ENCODE measurements at places on chromosomes 12 and 14. TPM values are rescaled to one million over a fixed set of nuclear protein-coding genes. Genes with fewer than 3 reads are reported as not detected.

DNA sequence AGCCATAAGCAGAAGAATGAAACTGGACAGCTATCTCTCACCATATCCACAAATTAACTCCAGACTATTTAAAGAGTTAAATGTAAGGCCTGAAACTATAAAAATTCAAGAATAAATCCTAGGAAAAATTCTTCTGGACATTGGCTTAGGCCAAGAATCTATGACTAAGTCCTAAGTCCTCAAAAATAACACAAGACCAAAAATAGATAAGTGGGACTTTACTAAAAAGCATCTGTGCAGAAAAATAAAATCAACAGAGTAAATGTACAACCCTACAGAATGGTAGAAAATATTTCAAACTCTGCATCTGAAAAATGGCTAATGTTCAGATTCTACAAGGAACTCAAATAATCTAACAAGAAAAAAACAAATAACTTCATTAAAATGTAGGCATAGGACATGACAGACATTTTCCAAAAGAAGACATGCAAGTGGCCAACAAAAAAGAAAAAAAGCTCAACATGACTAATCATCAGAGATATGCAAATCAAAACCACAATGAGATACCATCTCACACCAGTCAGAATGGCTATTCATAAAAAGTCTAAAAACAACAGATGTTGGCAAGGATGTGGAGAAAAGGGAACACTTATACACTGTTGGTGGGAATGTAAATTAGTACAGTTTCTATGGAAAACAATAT is 61.0 kb upstream of the PPFIA2 start:
- H3K4me1 ChIP-seq, result no peaks in the 10 kb centered on the region
- no peak for DNase-seq
- H3K36me3 ChIP-seq, result no peaks in the 10 kb centered on the region
- H3K27ac ChIP-seq, result no peak overlapping the region
- H3K27me3 ChIP-seq, result no peaks in the 10 kb centered on the region

- no peak for DNase-seq
- peaks cover 15% of the 10 kb centered on the region for H3K4me1 ChIP-seq
- no peak overlapping the region for H3K4me3 ChIP-seq
- H3K27ac ChIP-seq, result no peak overlapping the region
- H3K27me3 ChIP-seq, result no peaks in the 10 kb centered on the region
- no peaks in the 10 kb centered on the region for H3K36me3 ChIP-seq
These were observed 53.1 kb downstream of the TSPAN9 start for GRCh38 chr12:3130057-3130830.

HSPA2 gene
- 1.3 TPM for total RNA-seq

DNA sequence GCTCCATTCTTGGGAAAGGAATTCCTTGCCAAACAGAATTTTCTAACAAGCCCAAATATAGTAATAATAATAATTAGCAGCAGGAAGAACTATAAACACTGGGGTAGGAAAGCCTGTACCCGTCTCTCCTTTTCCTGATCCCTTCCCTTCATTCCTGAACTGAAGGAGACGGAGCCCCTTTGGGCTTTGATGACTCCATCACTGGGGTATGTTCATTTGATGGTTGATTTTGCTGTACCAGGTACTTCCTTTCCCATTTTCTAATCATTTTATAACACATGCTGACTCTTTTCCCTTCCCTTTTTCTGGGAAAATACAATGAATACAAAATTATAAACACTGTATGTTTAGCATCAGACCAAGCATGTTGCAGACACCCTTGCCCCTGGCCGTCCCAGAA is 3.6 kb upstream of the RCOR1 start:
- H3K27ac ChIP-seq, result no peak overlapping the region
- no peaks in the 10 kb centered on the region for H3K36me3 ChIP-seq
- no peak overlapping the region for H3K4me3 ChIP-seq
- DNase-seq, result no peak
- H3K27me3 ChIP-seq, result no peaks in the 10 kb centered on the region

PHETA1 gene
- total RNA-seq, result 4.7 TPM

DNA sequence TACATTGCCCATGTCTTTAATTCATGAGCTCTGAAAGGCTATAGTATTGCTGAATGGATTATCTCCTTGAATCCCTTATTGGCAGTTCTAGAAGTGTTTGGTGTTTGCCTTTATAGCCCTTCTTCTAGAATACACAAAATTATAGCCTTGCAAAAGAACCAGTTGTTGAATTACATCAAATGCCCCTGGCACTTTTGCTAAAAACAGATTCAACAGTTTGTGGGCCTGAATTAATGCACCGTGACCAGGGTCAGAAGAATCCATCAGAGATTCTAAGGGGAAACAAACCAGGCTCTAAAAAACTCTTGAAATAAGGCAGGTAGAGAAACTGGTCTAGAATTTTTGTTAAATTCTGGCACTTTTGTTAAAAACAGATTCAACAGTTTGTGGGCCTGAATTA is 197.8 kb downstream of the SOX5 start:
- H3K36me3 ChIP-seq, result no peaks in the 10 kb centered on the region
- no peak overlapping the region for H3K4me3 ChIP-seq
- H3K4me1 ChIP-seq, result no peaks in the 10 kb centered on the region
- DNase-seq, result no peak

DNA sequence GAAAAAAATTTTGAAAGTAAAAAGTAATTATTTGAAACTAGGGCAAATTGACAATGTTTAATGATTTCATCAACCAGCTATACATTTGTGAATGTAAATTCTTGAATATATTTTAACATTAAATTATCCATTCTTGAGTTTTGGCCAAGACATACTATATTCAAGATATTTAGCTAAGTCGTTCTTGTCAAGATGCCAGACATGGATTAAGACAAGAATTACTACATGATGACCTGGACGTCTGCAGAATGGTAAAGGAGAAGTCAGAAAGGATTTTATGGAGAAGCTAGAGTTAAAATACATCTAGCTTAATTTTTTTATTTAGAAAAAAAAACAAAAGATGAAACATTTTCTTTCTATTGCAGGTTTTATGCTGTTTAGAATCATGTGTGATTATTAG is 255.8 kb downstream of the TMTC2 start:
- H3K27ac ChIP-seq, result no peak overlapping the region
- no peaks in the 10 kb centered on the region for H3K4me1 ChIP-seq
- no peaks in the 10 kb centered on the region for H3K36me3 ChIP-seq
- H3K27me3 ChIP-seq, result no peaks in the 10 kb centered on the region
- no peak overlapping the region for H3K4me3 ChIP-seq
- no peak for DNase-seq

GRCh38 chr12:47907851-47908454 is 3.2 kb upstream of the VDR start:
- DNase-seq, result no peak
- peaks cover 21% of the 10 kb centered on the region for H3K4me1 ChIP-seq
- H3K36me3 ChIP-seq, result no peaks in the 10 kb centered on the region
- no peaks in the 10 kb centered on the region for H3K27me3 ChIP-seq
- no peak overlapping the region for H3K4me3 ChIP-seq

- DNase-seq, result no peak
- H3K4me1 ChIP-seq, result no peaks in the 10 kb centered on the region
- no peak overlapping the region for H3K4me3 ChIP-seq
- H3K27me3 ChIP-seq, result no peaks in the 10 kb centered on the region
These were observed 75.3 kb downstream of the WSCD2 start for GRCh38 chr12:108204117-108204987.

- no peak overlapping the region for H3K4me3 ChIP-seq
- DNase-seq, result no peak
- H3K27ac ChIP-seq, result no peak overlapping the region
- peaks cover 11% of the 10 kb centered on the region for H3K4me1 ChIP-seq
These were observed 425.8 kb downstream of the RAD51B start for GRCh38 chr14:68245146-68246073.

DNA sequence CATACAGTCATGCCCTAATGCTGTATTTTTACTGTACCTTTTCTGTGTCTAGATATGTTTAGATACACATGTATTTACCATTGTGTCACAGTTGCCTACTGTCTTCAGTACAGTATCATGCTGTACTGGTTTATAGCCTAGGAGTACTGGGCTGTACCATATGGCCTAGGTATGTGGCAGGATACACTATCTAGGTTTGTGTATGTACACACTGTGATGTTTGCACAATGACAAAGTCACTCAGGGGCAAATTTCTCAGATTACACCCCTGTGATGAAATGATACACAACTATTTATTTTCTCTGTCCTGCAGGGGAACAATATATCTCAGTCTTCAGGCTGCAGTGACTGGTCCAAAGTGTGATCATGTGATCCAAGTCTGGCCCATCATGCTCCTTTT is 1076.1 kb downstream of the VRK1 start:
- no peak overlapping the region for H3K4me3 ChIP-seq
- H3K36me3 ChIP-seq, result no peaks in the 10 kb centered on the region
- no peak overlapping the region for H3K27ac ChIP-seq
- no peaks in the 10 kb centered on the region for H3K27me3 ChIP-seq
- peaks cover 18% of the 10 kb centered on the region for H3K4me1 ChIP-seq
- DNase-seq, result no peak

DNA sequence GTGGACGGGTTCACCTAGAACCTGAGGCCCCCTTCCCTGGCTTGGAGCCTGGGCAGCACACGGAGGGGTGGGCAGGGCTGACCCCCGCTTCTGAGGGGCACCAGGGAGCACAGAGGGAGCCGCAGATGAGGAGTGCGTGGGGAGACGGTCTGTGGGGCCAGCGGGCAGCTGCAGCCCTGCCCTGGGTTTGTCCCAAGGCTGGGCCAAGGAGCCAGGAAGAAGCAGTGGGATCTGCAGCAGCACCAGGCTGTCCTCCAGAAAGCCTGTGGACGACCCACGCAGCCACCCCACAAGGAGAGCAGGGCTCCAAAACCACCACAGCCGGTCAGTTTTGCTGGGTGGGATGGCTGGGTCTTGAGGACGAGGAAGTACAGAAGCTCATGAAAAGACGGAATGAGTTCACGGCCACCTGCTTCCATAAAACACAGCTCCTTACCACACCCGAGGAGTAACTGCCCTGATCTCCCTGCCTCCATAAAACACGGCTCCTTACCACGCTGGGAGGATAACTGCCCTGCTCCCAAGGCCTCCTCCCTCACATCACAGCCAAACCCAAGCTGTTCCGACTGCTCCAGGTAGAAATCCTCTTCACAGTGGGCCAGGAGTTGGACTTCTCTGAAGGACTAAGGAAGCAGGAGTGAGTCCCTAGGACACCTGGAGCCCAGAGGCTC is 9.9 kb upstream of the GOLGA3 start:
- DNase-seq, result no peak
- H3K27ac ChIP-seq, result no peak overlapping the region
- H3K27me3 ChIP-seq, result no peaks in the 10 kb centered on the region
- no peak overlapping the region for H3K4me3 ChIP-seq

GRCh38 chr14:87407344-87407743 is 585.6 kb downstream of the GALC start:
- H3K27ac ChIP-seq, result no peak overlapping the region
- no peaks in the 10 kb centered on the region for H3K27me3 ChIP-seq
- H3K4me3 ChIP-seq, result no peak overlapping the region
